ENCODE measurements at places on chromosomes 12 and 14. TPM values are rescaled to one million over a fixed set of nuclear protein-coding genes. Genes with fewer than 3 reads are reported as not detected.

KRT1 gene
- total RNA-seq = not detected

JPH4 gene
- 0.05 TPM for total RNA-seq

BATF gene
- not detected for total RNA-seq

ZNF740 gene
- 46.8 TPM for total RNA-seq

CKAP4 gene
- 95.9 TPM for total RNA-seq

RPL36AL gene
- 136 TPM for total RNA-seq

SNRPF gene
- 38.7 TPM for total RNA-seq

CRACR2A gene
- 0.92 TPM for total RNA-seq

SSPN gene
- 23.4 TPM for total RNA-seq

ARHGAP9 gene
- 0.92 TPM for total RNA-seq

ANKRD33 gene
- total RNA-seq = 0.21 TPM

BCL2L2 gene
- 18.9 TPM for total RNA-seq

CCND2 gene
- 1.5 TPM for total RNA-seq

EML1 gene
- 35.3 TPM for total RNA-seq

DDX11 gene
- 96.2 TPM for total RNA-seq

TAS2R8 gene
- not detected for total RNA-seq

OTUB2 gene
- 3.4 TPM for total RNA-seq

PMCH gene
- not detected for total RNA-seq

KRT73 gene
- total RNA-seq = not detected

PRH2 gene
- not detected for total RNA-seq

EIF2S3B gene
- 0.28 TPM for total RNA-seq

LBHD2 gene
- not detected for total RNA-seq

TEX22 gene
- 2.9 TPM for total RNA-seq
